ENCODE measurements at places on chromosomes 16 and 17. TPM values are rescaled to one million over a fixed set of nuclear protein-coding genes. Genes with fewer than 3 reads are reported as not detected.

PRKCB gene
- 1.5 TPM for polyA plus RNA-seq

MSLN gene
- polyA plus RNA-seq: not detected

ZFP3 gene
- polyA plus RNA-seq: 1.5 TPM

OR3A3 gene
- not detected for polyA plus RNA-seq

ZNF319 gene
- polyA plus RNA-seq: 12.3 TPM

DOC2B gene
- polyA plus RNA-seq: 0.21 TPM

SULT1A1 gene
- 24.1 TPM for polyA plus RNA-seq

ZNF232 gene
- polyA plus RNA-seq: 18.2 TPM

DNA sequence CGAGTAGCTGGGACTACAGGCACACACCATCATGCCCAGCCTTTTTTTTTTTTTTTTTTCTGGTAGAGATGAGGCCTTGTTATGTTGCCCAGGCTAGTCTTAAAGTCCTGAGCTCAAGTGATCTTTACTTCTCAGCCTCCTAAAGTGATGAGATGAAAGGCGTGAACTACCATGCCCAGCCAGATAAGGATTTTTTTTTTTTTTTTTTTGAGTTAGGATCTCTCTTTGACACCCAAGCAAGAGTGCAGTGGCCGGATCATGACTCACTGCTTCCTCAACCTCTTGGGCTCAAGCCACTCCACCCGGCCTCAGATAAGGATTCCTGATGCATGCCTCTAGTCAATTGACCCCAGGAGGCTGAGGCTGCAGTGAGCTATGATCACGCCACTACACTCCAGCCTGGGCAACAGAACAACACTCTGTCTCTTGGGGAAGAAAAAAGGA is 11.2 kb upstream of the PLEKHG4 start:
- no peaks in the 10 kb centered on the region for H3K36me3 ChIP-seq
- no peak overlapping the region for H3K4me3 ChIP-seq
- no peak overlapping the region for H3K27ac ChIP-seq
- peaks cover 4% of the 10 kb centered on the region for H3K4me1 ChIP-seq
- H3K27me3 ChIP-seq: no peaks in the 10 kb centered on the region
- DNase-seq: peak; percentile 70

DNA sequence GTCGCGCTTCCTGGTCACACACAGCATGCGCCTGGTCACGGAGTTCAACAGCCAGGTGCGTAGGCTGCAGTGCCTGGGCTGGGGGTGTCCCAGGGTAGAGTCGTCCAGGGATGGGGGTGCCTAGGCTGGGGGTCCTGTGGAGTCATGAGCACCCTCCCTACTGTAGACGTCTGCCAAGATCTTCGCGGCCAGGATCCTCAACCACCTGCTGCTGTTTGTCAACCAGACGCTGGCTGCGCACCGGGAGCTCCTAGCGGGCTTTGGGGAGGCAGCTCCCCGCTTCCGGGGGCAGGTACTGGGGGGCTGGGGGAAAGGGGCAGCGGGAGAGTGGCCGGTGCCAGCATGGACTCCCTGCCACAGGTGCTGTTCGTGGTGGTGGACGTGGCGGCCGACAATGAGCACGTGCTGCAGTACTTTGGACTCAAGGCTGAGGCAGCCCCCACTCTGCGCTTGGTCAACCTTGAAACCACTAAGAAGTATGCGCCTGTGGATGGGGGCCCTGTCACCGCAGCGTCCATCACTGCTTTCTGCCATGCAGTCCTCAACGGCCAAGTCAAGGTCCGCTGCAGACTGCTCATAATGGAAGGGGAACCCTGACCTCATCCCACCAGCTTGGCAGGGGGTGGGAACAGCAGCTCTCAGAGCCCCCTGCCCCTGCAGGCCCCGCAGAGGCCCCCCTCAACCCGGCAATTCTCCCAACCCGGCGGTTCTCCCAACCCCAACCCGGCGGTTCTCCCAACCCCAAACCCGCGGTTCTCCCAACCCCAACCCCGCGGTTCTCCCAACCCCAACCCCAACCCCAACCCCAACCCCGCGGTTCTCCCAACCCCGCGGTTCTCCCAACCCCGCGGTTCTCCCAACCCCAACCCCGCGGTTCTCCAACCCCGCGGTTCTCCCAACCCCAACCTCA is 2.4 kb downstream of the PDIA2 start:
- peaks cover 14% of the 10 kb centered on the region for H3K36me3 ChIP-seq
- H3K4me3 ChIP-seq: no peak overlapping the region
- DNase-seq: no peak
- no peaks in the 10 kb centered on the region for H3K4me1 ChIP-seq
- H3K27me3 ChIP-seq: peaks cover 19% of the 10 kb centered on the region

DNA sequence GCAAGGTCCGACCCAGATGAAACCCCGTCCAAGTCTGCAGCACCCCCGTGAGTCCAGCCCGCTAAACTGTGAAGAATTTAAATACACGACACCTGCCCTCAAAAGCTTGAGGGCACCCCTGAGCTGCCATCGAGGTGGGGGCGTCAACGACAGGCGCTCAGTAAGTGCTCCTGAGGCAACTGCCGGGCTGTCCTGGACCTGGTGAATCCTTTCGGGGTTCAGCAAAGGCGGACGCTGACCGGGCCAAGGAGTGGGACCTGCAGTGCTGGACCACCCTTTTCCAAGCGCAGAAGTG is 512 bp upstream of the ENDOV start:
- H3K4me3 ChIP-seq: peak overlapping the region; percentile 62
- no peaks in the 10 kb centered on the region for H3K36me3 ChIP-seq
- H3K4me1 ChIP-seq: peaks cover 2% of the 10 kb centered on the region
- peaks cover 31% of the 10 kb centered on the region for H3K27me3 ChIP-seq
- no peak overlapping the region for H3K27ac ChIP-seq

- no peak overlapping the region for H3K27ac ChIP-seq
- peak; percentile 78 for DNase-seq
- H3K27me3 ChIP-seq: no peaks in the 10 kb centered on the region
- H3K4me1 ChIP-seq: no peaks in the 10 kb centered on the region
Observed at GRCh38 chr17:64732336-64733006, 70.4 kb upstream of the SMURF2 start.

GRCh38 chr17:55632236-55632635 is 90.4 kb downstream of the TMEM100 start:
- no peak for DNase-seq
- no peaks in the 10 kb centered on the region for H3K4me1 ChIP-seq
- no peaks in the 10 kb centered on the region for H3K36me3 ChIP-seq
- no peak overlapping the region for H3K4me3 ChIP-seq

- H3K27me3 ChIP-seq: no peaks in the 10 kb centered on the region
- no peaks in the 10 kb centered on the region for H3K4me1 ChIP-seq
- H3K36me3 ChIP-seq: no peaks in the 10 kb centered on the region
- peak; percentile 80 for DNase-seq
- H3K27ac ChIP-seq: no peak overlapping the region
Observed at GRCh38 chr16:57084257-57084770, 8.1 kb upstream of the CPNE2 start.

DNA sequence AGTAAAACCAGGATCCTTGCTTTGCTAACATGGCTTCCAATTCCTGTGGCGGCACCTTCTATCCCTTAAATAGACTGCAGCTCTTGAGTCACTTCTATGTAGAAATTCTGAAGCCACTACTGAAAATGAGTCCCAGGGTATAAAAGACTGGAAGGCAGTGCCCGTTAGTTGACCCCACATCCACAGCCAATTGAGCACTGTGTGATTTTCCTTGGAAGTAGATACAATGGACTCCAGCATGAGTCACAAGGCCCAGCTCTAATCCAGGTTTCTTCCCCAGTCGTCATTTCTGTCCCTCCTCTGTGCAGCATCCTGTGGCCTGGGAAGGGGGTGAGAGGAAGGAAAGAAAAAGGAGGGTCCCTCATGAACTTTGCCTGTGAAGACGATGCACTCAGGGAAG is 69.5 kb downstream of the HLF start:
- no peak overlapping the region for H3K27ac ChIP-seq
- no peaks in the 10 kb centered on the region for H3K36me3 ChIP-seq
- H3K4me3 ChIP-seq: no peak overlapping the region
- H3K27me3 ChIP-seq: no peaks in the 10 kb centered on the region
- DNase-seq: no peak

- no peaks in the 10 kb centered on the region for H3K36me3 ChIP-seq
- peaks cover 11% of the 10 kb centered on the region for H3K27me3 ChIP-seq
- H3K4me1 ChIP-seq: peaks cover 5% of the 10 kb centered on the region
- no peak overlapping the region for H3K4me3 ChIP-seq
- no peak overlapping the region for H3K27ac ChIP-seq
Observed at GRCh38 chr17:77892031-77892430, 66.5 kb upstream of the TNRC6C start.

DNA sequence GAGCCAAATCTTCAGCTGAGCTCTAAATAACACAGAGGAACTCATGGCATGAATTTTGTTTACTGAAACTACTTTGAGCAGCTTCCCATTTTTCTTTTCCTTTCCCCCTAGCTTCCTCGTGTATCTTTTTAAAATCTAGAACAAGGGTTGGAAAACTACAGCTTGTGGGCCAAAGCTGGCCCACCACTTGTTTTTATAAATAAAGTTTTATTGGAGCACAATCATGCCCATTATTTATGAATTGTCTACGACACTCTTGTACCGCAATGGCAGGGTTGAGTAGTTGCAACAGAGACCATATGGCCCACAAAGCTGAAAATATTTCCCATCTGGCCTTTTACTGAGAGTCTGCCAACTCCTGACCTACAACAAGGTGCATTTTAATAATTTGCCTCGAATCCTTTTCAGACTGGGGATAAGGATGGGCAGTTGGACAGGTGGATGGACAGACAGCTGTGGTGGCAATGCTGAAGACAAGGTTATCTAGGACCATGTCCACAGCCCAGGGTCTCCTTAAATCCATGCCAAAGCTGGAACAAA is 87.7 kb downstream of the RMI2 start:
- H3K27ac ChIP-seq: no peak overlapping the region
- H3K36me3 ChIP-seq: no peaks in the 10 kb centered on the region
- no peak overlapping the region for H3K4me3 ChIP-seq
- DNase-seq: no peak
- no peaks in the 10 kb centered on the region for H3K27me3 ChIP-seq
- no peaks in the 10 kb centered on the region for H3K4me1 ChIP-seq

- no peak overlapping the region for H3K4me3 ChIP-seq
- H3K27me3 ChIP-seq: no peaks in the 10 kb centered on the region
- H3K36me3 ChIP-seq: no peaks in the 10 kb centered on the region
- H3K4me1 ChIP-seq: no peaks in the 10 kb centered on the region
Observed at GRCh38 chr17:64002658-64003525, 4.7 kb downstream of the PRR29 start.

DNA sequence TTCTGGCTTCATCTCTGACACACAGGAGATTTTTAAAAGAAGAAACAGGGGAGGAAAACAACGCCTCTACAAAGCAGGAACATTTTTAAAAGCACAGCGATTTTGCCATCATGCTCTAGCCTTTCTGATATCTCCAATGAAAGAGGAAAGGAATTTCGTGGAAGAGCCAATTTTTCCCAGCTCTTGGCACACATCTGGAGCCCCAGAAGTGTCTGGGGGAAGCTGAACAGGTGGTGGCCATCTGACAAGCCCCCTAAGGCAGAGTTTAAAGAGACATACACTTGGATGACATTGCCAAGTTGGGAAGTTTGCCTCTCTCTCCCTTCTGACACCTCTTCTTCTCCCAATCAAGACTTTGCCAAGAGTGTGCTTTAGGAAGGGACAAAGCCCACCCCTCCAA is 82.1 kb downstream of the CCT6B start:
- no peaks in the 10 kb centered on the region for H3K36me3 ChIP-seq
- H3K27ac ChIP-seq: no peak overlapping the region
- no peaks in the 10 kb centered on the region for H3K4me1 ChIP-seq
- no peaks in the 10 kb centered on the region for H3K27me3 ChIP-seq
- no peak for DNase-seq

GRCh38 chr17:28712032-28712704 is 480 bp upstream of the PROCA1 start:
- peak overlapping the region; percentile 61 for H3K27ac ChIP-seq
- H3K4me3 ChIP-seq: peak overlapping the region; percentile 15
- peak; percentile 41 for DNase-seq
- peaks cover 16% of the 10 kb centered on the region for H3K4me1 ChIP-seq

DNA sequence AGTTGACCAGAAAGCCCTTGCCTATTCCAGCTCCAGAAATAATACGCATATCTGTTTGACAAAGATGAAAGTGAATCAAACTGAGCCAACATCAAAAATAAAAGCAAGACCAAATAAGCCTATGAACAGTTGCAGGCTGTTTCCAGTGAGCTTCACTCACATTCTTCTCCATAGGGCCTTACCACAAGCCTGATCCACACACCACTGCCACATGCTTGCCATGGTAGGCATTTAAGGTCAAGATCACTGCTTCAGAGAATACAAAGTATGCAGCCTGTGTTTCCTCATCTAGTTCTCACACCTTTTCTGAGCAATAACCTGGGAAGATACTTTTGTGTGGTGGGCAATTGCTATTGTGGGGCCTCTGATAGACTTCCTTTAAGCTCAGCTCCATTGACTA is 1060.2 kb downstream of the CDH11 start:
- H3K36me3 ChIP-seq: no peaks in the 10 kb centered on the region
- H3K27me3 ChIP-seq: no peaks in the 10 kb centered on the region
- no peak overlapping the region for H3K27ac ChIP-seq

GRCh38 chr17:62989501-62989900 is 23.5 kb downstream of the TANC2 start:
- H3K27me3 ChIP-seq: no peaks in the 10 kb centered on the region
- H3K4me3 ChIP-seq: no peak overlapping the region
- peaks cover 7% of the 10 kb centered on the region for H3K4me1 ChIP-seq
- H3K36me3 ChIP-seq: no peaks in the 10 kb centered on the region
- no peak overlapping the region for H3K27ac ChIP-seq

GRCh38 chr17:42141382-42141781 is 13.4 kb downstream of the RAB5C start:
- no peak overlapping the region for H3K4me3 ChIP-seq
- DNase-seq: no peak
- H3K27me3 ChIP-seq: no peaks in the 10 kb centered on the region
- H3K27ac ChIP-seq: peak overlapping the region; percentile 85
- H3K4me1 ChIP-seq: peaks cover 24% of the 10 kb centered on the region

DNA sequence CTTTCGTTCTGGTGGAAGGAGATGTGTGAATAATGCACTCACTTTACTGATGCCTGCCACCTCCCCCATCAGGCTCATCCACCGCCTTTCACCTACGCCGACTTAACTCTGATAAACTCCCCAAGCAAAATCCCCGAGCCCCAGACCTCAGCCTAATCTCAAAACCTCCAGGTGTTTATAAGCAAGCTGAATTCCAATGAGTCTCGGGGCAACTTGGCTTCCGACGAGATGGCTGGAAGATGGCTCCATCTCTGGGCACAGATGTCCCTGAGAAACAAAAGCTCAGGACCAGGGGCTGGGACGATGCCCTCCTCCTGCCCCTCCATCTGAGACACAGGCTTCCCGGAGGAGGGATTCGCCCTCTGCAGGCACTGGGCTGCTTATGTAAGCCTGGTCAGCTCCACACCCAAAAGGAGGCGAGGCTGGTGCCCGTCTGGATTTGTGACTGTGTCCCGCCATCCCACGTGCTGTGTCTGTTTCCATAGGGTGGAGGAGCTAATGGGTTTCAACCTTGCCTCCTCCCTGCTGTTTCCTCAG is 386.4 kb upstream of the TNRC6C start:
- no peak for DNase-seq
- peaks cover 22% of the 10 kb centered on the region for H3K27me3 ChIP-seq
- no peaks in the 10 kb centered on the region for H3K36me3 ChIP-seq
- H3K4me3 ChIP-seq: no peak overlapping the region
- no peak overlapping the region for H3K27ac ChIP-seq
